ENCODE measurements at places on chromosomes 5 and 9.

DNA sequence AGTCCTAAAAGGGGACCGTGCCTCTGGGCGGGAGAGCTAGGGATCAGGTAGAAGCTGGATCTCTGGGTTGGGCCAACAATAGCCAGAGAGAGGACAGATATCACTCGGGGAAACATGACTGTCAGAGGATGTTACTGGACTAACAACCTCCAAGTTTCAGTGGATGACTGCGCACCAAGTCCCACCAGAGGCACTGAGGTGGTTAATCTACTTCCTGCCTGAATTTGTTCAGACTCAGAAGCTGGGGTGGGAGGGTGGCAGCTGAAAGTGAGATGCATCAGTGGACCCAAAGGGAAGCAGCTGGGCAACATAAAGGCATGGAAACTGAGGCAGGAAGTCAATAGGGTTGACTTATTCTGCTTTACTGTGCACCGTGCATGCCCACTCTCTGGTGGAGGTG is 130.1 kb upstream of the SLC44A1 start:
- DNase-seq, result no peak

- DNase-seq, result no peak
Observed at GRCh38 chr9:95605101-95605500, 88.3 kb upstream of the PTCH1 start.

DNA sequence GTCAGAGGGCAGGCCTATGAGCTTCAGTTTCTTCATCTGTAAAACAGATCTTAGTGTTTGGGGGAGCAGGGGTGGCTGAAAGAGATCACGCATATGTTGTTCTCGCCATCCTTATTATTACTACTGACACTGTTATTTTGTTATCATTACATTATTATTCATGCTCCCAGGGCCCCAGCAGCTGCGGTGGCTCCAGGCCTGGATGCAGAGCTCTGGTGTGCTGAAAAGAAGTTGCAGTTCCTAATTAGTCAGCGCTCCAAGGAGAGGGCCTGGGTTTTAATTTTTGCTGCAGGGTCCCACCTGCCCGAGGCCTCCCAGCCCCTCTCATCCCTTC is 19.5 kb downstream of the CXXC5 start:
- no peak for DNase-seq

DNA sequence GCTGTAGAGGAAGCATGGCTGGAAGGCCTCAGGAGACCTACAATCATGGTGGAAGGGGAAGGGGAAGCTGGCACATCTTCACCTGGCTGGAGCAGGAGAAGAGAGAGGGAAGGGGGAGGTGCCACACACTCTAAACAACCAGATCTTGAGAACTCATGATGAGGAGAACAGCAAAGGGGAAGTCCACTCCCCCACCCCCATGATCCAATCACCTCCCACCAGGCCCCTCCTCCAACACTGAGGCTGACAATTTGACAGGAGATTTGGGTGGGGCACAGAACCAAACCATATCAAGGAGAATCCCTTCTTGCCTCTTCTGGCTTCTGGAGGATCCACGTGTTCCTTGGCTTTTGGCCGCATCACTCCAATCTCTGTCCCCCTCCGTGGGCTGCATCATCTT is 13.1 kb upstream of the CMBL start:
- no peak for DNase-seq
